ENCODE measurements at places on chromosomes 4 and X. TPM values are rescaled to one million over a fixed set of nuclear protein-coding genes. Genes with fewer than 3 reads are reported as not detected.

The WNK3 gene
- total RNA-seq: 0.46 TPM

GRCh38 chr4:76687746-76688448 lies 210.0 kb downstream of the SOWAHB start:
- peaks cover 16% of the 10 kb centered on the region for H3K4me1 ChIP-seq
- H3K4me3 ChIP-seq: no peak overlapping the region
- no peaks in the 10 kb centered on the region for H3K36me3 ChIP-seq

GRCh38 chrX:47579537-47579936 lies 2.7 kb upstream of the TIMP1 start:
- no peak for DNase-seq
- H3K27me3 ChIP-seq: no peaks in the 10 kb centered on the region
- no peak overlapping the region for H3K4me3 ChIP-seq
- H3K27ac ChIP-seq: no peak overlapping the region
- H3K4me1 ChIP-seq: peaks cover 13% of the 10 kb centered on the region
- H3K36me3 ChIP-seq: no peaks in the 10 kb centered on the region

- no peaks in the 10 kb centered on the region for H3K27me3 ChIP-seq
- peaks cover 10% of the 10 kb centered on the region for H3K4me1 ChIP-seq
- no peaks in the 10 kb centered on the region for H3K36me3 ChIP-seq
- no peak for DNase-seq
- no peak overlapping the region for H3K27ac ChIP-seq
- no peak overlapping the region for H3K4me3 ChIP-seq
These were observed 114.5 kb upstream of the ACSL4 start for GRCh38 chrX:109847257-109848187.

- H3K4me3 ChIP-seq: no peak overlapping the region
- no peak overlapping the region for H3K27ac ChIP-seq
- DNase-seq: no peak
- H3K36me3 ChIP-seq: no peaks in the 10 kb centered on the region
- peaks cover 9% of the 10 kb centered on the region for H3K27me3 ChIP-seq
- peaks cover 15% of the 10 kb centered on the region for H3K4me1 ChIP-seq
These were observed 4.5 kb downstream of the MMRN1 start for GRCh38 chr4:89899152-89899551.

- no peak for DNase-seq
- no peaks in the 10 kb centered on the region for H3K36me3 ChIP-seq
- peaks cover 6% of the 10 kb centered on the region for H3K27me3 ChIP-seq
- H3K27ac ChIP-seq: no peak overlapping the region
- H3K4me3 ChIP-seq: no peak overlapping the region
These were observed 105.1 kb upstream of the CPEB2 start for GRCh38 chr4:14897217-14897616.

DNA sequence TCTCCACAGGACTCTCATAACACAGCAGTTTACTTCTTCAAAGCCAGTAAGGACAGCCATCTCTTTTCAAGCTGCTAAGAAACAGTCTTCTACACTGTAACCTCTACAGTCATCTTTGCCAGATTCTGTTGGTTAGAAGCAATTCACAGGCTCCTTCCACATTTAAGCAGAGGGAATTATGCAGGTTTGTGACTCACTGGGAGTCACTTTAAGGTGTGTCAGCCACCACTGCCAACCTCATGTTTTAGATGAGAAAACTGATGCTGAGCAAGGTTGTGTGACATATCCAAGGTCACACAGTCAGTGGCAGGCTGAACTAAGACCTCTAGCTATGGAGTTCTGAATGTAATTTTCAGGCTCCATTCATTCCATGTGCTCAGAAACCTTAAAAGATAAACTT lies 143.5 kb downstream of the QDPR start:
- H3K27me3 ChIP-seq: peaks cover 4% of the 10 kb centered on the region
- no peak overlapping the region for H3K4me3 ChIP-seq
- H3K27ac ChIP-seq: no peak overlapping the region
- no peak for DNase-seq
- H3K36me3 ChIP-seq: no peaks in the 10 kb centered on the region

GRCh38 chr4:34363842-34364241 lies 1880.5 kb downstream of the ARAP2 start:
- H3K36me3 ChIP-seq: no peaks in the 10 kb centered on the region
- H3K27ac ChIP-seq: no peak overlapping the region
- no peaks in the 10 kb centered on the region for H3K4me1 ChIP-seq
- H3K4me3 ChIP-seq: no peak overlapping the region
- no peak for DNase-seq
- no peaks in the 10 kb centered on the region for H3K27me3 ChIP-seq

DNA sequence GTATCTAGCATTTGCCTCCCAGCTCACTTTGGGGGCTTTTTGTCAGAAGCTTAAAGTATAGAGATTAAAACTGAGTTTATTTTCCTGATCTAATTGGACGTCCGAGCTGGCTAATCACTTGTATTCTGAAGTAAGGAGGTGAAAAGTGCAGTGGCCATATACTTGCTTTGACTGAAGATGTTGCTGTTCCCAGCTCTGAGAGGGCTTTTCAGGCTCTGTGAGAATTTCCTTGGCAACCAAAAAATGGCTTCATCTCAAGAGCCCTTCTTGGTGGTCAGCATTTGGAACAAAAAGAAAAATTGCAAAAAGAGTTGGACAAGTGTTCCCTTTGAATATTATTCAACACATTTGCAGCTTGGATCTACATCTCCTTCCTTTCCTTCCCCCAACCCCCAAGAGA lies 67.0 kb downstream of the SLC4A4 start:
- H3K4me1 ChIP-seq: no peaks in the 10 kb centered on the region
- no peaks in the 10 kb centered on the region for H3K36me3 ChIP-seq
- H3K27me3 ChIP-seq: peaks cover 2% of the 10 kb centered on the region
- no peak overlapping the region for H3K27ac ChIP-seq
- no peak overlapping the region for H3K4me3 ChIP-seq
